ENCODE measurements at places on chromosomes 7 and 10. TPM values are rescaled to one million over a fixed set of nuclear protein-coding genes. Genes with fewer than 3 reads are reported as not detected.

Gene NODAL
- total RNA-seq, result 0.43 TPM

Gene R3HCC1L
- total RNA-seq, result 19.9 TPM

Gene MRPS33
- 53.8 TPM for total RNA-seq

Gene HPSE2
- total RNA-seq, result not detected

Gene ABCC2
- total RNA-seq, result 0.31 TPM
